ENCODE measurements at places on chromosomes 4 and X.

- DNase-seq, result no peak
These were observed 2.8 kb downstream of the UPRT start for GRCh38 chrX:75276666-75277065.

- DNase-seq, result no peak
These were observed 111.1 kb downstream of the ANXA3 start for GRCh38 chr4:78662658-78663057.

- DNase-seq, result no peak
These were observed 8.7 kb upstream of the TADA2B start for GRCh38 chr4:7034262-7035081.

- no peak for DNase-seq
These were observed 16.6 kb downstream of the S100G start for GRCh38 chrX:16666541-16666940.

DNA sequence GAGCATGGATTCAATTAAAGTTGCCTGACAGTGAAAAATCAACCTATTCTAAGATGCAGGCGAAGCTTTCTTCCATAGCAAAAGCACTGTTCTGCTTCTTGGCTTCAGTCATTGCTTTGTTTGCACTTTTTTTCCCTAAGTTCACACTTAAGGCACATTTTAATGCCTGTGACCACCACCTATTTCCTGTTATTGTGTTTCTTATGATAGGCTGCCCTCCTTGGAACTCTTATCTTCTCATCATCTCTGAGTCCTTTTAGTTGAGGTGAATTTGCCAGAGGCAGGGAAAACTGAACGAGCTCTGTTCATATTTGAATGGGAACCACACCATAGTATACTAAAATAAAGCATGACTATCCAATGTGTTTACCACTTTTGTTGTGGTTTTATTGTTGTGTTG, 119.8 kb downstream of the SPCS3 start:
- no peak for DNase-seq

DNA sequence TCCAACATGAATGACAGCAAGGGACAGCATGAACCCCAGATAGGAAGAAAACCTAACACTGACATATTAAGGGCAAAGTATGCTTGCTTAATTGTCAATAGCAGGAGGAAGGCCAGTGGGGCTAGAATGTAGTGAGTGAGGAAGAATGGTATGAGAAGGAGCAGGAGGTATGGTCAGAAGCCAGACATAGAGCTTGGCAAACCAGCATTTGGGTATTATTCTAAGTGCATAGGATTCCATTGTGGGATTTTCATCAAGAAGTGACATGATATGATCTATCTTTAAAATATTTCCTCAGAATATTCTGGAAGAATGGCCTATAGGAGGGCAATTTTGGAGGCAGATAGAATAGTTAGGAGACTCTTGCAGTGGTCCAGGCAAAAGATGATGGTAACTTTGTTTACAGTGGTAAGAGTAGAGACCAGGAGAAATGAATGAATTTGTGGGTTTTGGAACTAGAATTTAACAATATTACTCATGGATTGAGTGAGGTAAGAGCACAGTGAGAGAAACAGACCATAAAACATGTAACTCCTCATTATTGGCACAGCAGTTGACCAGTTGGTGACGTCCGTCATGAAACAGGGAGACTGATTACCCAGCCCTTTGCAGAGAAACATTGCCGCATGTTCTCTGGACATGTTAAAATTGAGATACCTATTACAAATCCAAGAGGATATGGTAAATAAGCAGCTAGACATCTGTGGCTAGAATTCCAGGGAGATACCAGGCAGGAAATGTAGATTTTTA, 246.5 kb upstream of the HS3ST1 start:
- no peak for DNase-seq

- DNase-seq, result no peak
These were observed 549.3 kb downstream of the ARAP2 start for GRCh38 chr4:35695003-35695402.

DNA sequence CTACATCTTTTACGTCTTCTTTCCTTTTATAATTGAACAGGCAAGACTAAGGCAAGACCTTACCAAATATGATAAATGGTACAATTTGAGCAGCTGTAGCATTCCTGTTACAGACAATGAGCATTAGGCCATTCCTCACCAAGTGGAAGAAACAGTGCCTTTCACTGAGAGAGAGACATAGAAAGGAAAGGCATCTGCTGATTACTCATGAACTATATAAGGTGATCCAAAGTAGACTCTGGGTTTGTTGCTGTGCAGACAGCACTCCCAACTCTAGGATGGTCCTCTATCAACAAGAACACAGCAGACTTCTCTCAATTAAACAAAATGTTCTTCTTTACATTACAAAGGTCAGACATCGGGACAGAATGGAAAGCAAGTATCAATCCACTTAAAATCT, 91.9 kb downstream of the FAM13A start:
- DNase-seq, result no peak

- DNase-seq, result no peak
These were observed 34.0 kb upstream of the CYBB start for GRCh38 chrX:37745835-37746217.

DNA sequence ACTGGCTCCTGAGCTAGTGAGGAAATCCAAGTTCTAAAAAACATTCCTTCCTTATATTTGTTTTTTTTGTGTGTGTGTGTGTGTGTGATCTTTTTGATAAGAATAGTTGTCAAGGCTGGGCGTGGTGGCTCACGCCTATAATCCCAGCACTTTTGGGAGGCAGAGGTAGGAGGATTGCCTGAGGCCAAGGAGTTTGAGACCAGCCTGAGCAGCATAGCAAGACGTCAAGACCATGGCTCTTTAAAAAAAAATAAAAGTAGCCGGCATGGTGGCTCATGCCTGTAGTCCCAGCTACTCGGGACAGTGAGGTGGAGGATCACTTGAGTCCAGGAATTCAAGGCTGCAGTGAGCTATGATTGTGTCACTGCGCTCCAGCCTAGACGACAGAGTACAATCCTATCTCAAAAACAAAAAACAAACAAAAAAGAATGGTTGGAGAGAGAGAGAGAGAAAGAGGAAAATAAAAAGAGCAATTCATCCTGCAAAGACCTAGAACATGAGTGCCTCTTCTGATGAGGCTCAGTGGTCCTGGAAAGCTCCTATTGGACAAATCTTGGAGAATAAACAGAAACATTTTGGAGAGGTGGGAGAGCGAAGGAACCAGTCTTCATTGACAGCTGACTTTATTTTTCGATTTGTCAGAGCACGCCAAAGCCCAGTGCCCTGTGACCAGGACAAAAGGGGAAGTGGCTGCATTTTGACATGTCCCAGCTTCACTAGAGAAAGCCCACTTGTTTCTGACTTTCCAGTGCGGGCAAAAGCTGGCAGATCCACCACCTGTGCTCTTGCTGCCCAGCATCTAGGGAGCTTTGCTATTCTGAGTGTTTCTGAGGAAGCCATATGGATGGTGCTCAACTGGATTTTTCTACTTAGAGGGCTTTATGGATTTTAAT, 244.7 kb downstream of the PALLD start:
- DNase-seq, result no peak
